ENCODE measurements at places on chromosomes 7 and 10. TPM values are rescaled to one million over a fixed set of nuclear protein-coding genes. Genes with fewer than 3 reads are reported as not detected.
A peak's percentile ranks its signal among the peaks of the same experiment; 100 is the strongest.

Gene MINDY4
- total RNA-seq, result 14.8 TPM

Gene GPR22
- total RNA-seq, result not detected

- no peaks in the 10 kb centered on the region for H3K36me3 ChIP-seq
- no peak overlapping the region for H3K4me3 ChIP-seq
- no peaks in the 10 kb centered on the region for H3K27me3 ChIP-seq
- H3K27ac ChIP-seq, result no peak overlapping the region
- no peaks in the 10 kb centered on the region for H3K4me1 ChIP-seq
These were observed 11.2 kb downstream of the HYCC1 start for GRCh38 chr7:23002698-23003097.

- H3K36me3 ChIP-seq, result no peaks in the 10 kb centered on the region
- DNase-seq, result no peak
- H3K27ac ChIP-seq, result no peak overlapping the region
- no peaks in the 10 kb centered on the region for H3K27me3 ChIP-seq
- no peak overlapping the region for H3K4me3 ChIP-seq
These were observed 292.5 kb upstream of the FZD8 start for GRCh38 chr10:35934642-35934995.

DNA sequence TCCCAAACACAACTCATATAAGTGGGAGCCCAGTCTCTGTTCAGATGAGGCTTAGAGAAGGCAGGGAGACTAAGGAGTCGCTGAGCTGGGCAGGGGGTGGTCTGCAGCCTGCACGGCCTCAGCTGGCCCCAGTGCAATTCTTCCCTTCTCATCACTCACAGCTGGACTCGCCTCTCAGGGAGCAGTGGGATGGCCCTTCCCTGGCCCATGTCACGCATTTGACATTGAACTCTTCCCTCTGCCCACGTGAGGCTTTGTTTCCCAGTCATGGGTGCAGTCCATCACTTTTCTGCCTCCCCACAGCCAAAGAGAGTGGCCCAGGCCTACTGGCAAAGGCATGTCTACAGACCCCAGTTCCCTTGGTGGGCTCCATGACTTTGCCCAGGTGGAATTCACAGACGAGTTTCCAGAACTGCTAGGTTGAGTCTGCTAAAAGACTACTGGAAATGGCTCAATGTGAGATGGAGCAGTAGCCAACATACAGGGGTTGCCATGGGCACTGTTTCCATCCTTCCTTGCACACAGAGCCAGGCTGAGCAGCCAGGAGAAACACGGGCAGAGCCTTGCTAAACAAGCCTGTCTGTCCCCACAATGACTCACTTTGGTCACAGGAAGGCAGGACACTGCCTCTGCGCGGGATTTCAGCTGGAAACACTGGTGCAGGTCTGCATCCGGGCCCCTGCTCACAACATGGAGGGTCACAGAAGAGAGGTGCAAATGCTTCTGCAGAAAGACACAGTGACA lies 90.1 kb downstream of the OAT start:
- DNase-seq, result no peak
- no peak overlapping the region for H3K4me3 ChIP-seq
- H3K4me1 ChIP-seq, result no peaks in the 10 kb centered on the region
- no peak overlapping the region for H3K27ac ChIP-seq
- H3K36me3 ChIP-seq, result no peaks in the 10 kb centered on the region

Gene ACHE
- 0.35 TPM for total RNA-seq

- no peaks in the 10 kb centered on the region for H3K36me3 ChIP-seq
- no peaks in the 10 kb centered on the region for H3K4me1 ChIP-seq
- DNase-seq, result no peak
- H3K4me3 ChIP-seq, result no peak overlapping the region
- peaks cover 42% of the 10 kb centered on the region for H3K27me3 ChIP-seq
These were observed 56.3 kb downstream of the PLXNA4 start for GRCh38 chr7:132519936-132520335.

DNA sequence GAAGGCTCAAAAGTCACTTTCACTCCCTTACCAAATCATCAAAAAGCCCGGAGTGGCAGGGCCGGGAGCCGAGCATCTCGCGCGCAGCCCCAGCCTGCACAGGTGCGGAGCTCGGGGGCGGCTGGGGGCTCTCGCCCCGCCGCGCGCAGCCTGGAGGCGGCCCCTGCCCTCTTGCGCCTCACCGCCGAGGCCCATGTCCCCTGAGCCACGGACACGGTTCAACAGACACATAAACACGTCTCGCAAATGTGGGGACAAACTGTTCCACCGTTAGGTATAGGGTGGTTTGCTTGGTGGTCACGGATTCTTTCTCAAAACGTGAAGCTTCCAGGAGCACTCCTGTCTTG lies 700 bp downstream of the GSAP start:
- H3K36me3 ChIP-seq, result no peaks in the 10 kb centered on the region
- DNase-seq, result no peak
- H3K4me3 ChIP-seq, result peak overlapping the region; percentile 87
- no peaks in the 10 kb centered on the region for H3K27me3 ChIP-seq
- peaks cover 50% of the 10 kb centered on the region for H3K4me1 ChIP-seq
- peak overlapping the region; percentile 80 for H3K27ac ChIP-seq

- no peak overlapping the region for H3K4me3 ChIP-seq
- no peak overlapping the region for H3K27ac ChIP-seq
- DNase-seq, result no peak
- peaks cover 32% of the 10 kb centered on the region for H3K27me3 ChIP-seq
- no peaks in the 10 kb centered on the region for H3K36me3 ChIP-seq
These were observed 123.2 kb downstream of the HERPUD2 start for GRCh38 chr7:35571611-35572240.

Gene ELFN1
- total RNA-seq, result 0.09 TPM

DNA sequence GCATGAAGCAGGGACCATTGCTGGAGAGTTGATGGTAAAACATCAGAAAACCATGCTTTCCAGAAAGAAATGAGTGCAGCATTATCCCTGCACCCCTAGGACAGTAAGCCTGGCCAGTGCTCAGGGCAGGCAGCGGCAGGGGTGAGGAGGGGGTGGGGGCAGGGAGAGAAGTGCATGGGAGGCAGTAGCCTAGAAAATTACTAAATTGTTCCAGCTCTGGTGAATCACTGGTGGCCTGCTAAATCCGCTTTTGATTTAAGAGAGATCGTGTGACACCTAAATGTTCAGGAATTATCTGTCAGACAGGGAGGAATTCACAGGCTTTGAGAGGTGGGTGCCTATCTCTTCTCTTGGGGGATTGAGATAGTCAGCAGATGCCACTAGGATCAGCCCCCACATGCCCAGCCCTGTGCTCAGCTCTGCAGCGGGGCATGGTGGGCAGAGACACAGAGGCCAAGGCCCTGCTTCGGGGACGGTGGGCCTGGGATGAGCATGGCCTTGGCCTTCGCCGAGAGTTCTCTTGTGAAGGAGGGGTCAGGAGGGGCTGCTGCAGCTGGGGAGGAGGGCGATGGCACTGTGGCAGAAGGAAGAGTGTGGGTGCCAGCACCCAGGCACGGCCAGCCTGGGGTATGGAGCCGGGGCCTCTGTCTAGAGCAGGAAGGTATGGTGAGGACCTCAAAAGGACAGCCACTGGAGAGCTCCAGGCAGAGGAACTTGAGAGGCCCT lies 5.0 kb upstream of the AQP1 start:
- peaks cover 28% of the 10 kb centered on the region for H3K4me1 ChIP-seq
- no peak overlapping the region for H3K4me3 ChIP-seq
- H3K36me3 ChIP-seq, result no peaks in the 10 kb centered on the region
- no peaks in the 10 kb centered on the region for H3K27me3 ChIP-seq

DNA sequence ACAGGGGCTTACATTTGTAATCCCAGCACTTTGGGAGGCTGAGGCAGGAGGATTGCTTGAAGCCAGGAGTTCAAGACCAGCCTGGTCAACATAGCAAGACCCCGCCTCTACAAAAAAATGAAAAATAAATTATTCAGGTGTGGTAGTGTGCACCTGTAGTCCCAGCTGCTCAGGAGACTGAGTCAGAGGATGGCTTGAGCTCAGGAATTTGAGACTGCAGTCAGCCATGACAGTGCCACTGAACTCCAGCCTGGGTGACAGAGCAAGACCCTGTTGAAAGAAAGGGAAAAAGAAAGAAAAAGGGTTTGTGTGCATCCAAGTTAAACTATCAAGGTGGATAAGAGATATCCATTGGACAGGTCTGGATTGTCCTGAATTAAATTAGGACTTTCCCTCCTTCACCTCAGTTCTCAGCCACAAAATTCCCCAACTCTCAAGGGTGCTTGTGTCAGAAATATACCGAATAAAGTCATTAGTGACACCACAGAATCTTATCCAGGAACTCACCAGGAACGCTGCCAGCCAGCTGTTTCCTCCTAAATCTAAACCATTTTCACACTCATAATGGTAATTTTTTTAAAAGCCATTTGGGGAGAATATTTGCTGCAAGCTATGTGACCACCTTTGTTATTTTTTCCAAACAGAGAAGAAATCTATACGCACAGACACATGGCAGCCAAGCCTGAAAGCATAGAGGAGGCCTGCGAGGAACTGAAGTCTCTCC lies 12.0 kb downstream of the AFAP1L2 start:
- H3K36me3 ChIP-seq, result no peaks in the 10 kb centered on the region
- no peaks in the 10 kb centered on the region for H3K27me3 ChIP-seq
- no peak overlapping the region for H3K27ac ChIP-seq
- no peak overlapping the region for H3K4me3 ChIP-seq
- peaks cover 32% of the 10 kb centered on the region for H3K4me1 ChIP-seq
- DNase-seq, result no peak

Gene MYPN
- total RNA-seq, result 4.1 TPM

DNA sequence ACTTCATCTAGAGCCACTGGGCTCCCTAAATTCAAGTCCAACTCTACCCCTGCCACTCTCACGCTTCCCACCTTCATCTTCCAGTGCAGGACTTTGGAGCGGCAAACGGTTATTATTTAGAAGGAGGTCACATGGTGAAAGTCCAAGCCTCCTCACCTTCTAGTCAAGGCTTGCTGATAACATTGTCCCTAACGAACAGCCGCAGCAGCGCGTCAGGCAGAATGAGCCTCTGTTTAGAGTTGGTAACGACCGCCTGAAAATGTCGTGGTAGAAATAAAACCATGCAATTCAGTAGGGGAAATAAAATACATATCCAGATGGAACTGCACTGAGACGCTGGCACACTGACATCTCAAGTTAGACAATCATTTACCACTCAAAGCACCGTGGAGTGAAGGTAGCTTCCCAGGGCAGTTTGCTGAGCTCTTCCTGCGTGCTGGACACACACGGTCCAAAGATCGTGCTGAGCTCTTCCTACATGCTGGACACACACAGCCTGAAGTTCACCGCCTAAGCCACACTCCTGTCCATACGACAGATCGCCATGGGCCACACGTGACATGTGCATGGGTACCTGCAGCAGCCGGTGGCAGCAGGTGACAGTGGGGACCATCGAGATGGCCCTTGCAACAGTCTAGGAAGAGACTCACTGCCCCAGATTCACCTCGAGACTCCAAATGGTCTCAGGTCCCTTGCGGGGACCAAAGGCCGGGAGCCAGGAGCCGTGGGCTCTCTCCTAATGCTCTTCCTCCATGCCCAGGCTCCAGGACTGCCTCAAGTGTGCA lies 323.5 kb downstream of the PTPRN2 start:
- peaks cover 81% of the 10 kb centered on the region for H3K27me3 ChIP-seq
- no peaks in the 10 kb centered on the region for H3K36me3 ChIP-seq
- DNase-seq, result no peak

Gene MNX1
- total RNA-seq, result 0.33 TPM

All from PC-9 (cell line).